ENCODE measurements at places on chromosomes 4 and X.

- DNase-seq, result no peak
These were observed 165.0 kb downstream of the AMELX start for GRCh38 chrX:11458170-11458569.

GRCh38 chr4:121881158-121881557, 10.9 kb upstream of the BBS7 start:
- DNase-seq, result no peak

DNA sequence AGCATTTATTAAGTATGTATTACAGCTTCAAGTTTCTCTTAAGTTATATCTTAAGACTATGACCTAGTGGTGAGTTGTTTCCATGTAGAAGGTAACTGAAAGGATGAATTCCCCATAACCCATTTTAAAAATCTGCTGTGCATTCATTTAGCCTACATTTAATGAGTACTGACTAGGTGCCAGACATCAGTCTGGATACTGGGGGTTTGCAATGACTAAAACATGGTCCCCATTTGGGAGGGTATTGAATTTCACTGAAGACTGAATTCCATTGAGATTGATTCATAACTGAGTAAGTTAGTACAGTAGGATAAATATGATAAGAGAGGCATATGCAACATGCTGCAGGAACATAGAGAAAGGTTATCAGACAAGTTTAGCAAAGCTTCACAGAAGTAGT, 241.5 kb downstream of the FRAS1 start:
- no peak for DNase-seq

GRCh38 chr4:47287735-47288134, 175.8 kb downstream of the COMMD8 start:
- DNase-seq, result peak; percentile 26

DNA sequence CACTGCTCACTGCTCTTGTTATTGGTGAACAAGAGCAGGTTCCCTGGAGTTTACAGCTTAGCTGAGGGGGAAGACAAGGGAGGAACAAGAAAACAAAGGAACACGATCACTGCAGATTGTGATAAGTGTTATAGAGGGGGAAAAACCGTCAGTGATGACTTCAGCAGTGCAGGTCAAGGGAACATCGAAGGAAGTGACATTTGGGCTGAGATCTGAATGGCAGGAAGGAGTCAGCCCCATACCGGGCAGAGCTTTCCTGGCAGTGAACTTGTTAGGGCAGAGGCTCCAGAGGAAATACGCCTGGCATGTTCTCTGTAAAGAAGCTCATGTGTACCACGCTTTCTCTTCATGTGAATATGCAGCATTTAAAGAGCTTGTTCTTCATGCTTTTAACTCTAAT, 78.1 kb downstream of the LDB2 start:
- no peak for DNase-seq

DNA sequence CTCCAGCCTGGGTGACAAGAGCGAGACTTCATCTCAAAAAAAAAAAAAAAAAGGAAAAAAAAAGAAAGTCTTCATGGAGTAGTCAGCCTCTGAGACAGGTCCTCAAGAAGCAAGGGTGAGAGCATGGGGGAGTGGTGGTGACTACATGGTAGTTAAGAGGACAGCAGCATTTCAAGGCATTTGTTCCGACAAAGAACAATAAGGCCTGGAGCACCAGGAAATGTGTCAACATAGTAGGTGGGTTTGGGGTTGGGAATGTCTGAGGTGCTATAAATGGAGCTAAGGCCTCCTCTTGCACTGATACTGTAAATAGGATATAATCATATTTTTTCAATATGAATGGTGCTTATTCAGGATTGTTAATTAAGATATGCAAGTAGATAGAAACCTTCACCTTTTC, 34.4 kb downstream of the GPR82 start:
- no peak for DNase-seq

- no peak for DNase-seq
These were observed 10.2 kb upstream of the CLDN24 start for GRCh38 chr4:183332447-183332846.

DNA sequence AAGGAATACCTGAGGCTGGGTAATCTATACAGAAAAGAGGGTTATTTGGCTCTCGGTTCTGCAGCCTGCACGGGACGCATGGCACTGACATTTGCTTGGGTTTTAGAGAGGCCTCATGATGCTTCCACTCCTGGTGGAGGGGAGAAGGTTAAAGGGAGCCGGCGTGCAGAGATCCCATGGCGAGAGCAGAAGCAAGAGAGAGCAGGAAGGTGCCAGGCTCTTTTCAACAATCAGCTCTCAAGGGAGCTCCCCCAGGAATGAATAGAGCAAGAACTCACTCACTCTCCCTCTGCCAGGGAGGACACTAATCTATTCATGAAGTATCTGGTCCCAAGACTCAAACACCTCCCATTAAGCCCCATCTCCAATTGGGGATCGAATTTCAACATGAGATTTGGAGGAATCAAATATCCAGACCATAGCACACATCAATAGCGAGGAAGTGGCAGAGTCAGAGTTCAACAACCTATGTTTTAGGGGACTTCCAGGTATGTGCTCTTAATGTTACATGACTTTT, 109.8 kb downstream of the SORBS2 start:
- DNase-seq, result no peak

DNA sequence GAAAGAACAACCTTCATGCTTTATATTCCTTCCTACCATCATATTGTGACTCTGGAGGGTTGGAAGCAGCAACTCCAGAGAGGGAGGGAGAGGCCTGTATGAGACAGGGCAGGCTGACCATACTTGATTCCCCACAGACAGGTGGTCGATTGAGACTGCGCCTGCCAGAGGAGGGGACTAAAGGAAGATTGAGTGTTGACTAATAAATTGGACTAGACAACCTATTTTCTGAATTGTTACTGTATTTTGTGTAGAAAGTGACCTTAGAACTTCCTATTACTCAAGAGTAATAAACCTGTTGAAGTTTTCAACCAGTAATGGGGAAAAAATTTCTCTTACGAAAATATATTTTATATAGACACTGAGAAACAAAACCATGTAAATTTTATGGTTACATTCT, 301.5 kb downstream of the INPP4B start:
- DNase-seq, result no peak

- DNase-seq, result no peak
These were observed at the start of gene DLG3 for GRCh38 chrX:70444326-70444945. Gene DLG3, plus strand, starts transcription at chrX:70444835. Its CDS starts 367 bp downstream, at chrX:70445202.

GRCh38 chrX:42097486-42097885, 174.1 kb upstream of the CASK start:
- no peak for DNase-seq

DNA sequence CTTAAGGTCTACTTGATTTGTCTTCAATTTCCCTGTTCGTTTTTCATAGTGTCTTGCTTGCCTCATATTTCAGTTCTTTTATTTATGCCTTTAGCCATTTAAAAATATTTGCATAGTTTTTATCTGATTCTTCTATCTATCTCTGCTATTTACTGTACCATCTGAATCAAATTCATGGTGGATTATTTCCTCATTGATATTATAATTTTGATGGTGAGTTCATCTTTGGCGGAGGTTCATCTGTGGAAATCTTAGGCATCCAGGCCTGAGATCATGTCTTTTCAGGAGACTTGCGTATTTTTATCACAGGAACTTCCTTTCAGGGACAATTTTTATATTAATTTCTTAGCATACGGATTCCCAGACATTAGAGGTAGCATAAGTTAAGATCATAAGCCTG, 275.2 kb downstream of the STPG2 start:
- no peak for DNase-seq

GRCh38 chr4:100493756-100494155, 24.1 kb downstream of the EMCN start:
- DNase-seq, result no peak

- no peak for DNase-seq
These were observed 102.7 kb downstream of the MGST2 start for GRCh38 chr4:139768366-139768765.

DNA sequence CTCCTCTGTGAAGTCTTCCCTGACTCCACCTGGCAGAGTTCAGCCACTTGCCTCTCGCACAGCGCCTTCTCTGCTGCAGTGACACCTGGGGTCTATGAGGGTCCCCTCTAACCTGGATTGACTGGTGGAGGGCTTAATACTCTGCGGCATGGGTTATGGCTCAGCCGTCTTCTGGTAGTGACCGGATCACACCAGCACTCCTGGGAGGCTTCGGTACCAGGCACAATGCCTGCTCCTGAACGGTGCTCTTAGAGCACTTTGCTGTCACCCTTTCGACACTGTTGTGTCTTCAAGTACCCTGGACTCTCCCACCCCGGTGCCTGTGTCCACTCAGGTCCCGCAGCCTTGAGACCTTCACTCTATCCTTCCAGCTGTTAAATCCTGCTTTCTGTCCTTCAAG, 50.0 kb downstream of the C4orf50 start:
- no peak for DNase-seq

DNA sequence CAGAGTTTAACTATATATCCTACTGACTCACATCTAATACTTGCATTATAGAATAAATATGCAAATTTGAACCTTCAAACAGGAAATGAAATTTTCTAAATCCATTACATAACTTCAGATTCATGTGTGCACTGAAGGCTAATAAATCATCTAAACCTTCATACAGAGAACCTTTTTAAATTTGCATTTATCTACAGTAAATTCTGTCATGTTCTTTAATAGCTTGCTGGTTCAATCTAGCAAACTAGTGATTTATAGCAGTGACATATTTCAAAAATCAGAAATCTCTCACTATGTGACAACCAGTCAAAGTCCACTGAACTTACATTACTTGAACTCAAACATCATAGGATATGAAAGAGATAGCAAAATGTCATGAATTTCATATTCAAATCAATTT, 65.1 kb downstream of the LRBA start:
- no peak for DNase-seq

All from GM13976 (cell line).